ENCODE measurements at places on chromosomes 6 and 20. TPM values are rescaled to one million over a fixed set of nuclear protein-coding genes. Genes with fewer than 3 reads are reported as not detected.

The NKX2-2 gene
- polyA plus RNA-seq: not detected

The C6orf141 gene
- polyA plus RNA-seq: not detected

The TSHZ2 gene
- not detected for polyA plus RNA-seq

The SAPCD1 gene
- polyA plus RNA-seq: not detected

The DPPA5 gene
- not detected for polyA plus RNA-seq

The SLC22A3 gene
- 0.11 TPM for polyA plus RNA-seq

The HLA-G gene
- 2.1 TPM for polyA plus RNA-seq

The RAB5IF gene
- polyA plus RNA-seq: 380 TPM

The TMEM181 gene
- polyA plus RNA-seq: 14.8 TPM

The CGA gene
- not detected for polyA plus RNA-seq

The DEFB132 gene
- polyA plus RNA-seq: not detected

The FYN gene
- 488 TPM for polyA plus RNA-seq

The ECT2L gene
- not detected for polyA plus RNA-seq

All from immature natural killer cell (primary cell).